ENCODE measurements at places on chromosomes 3 and 15. TPM values are rescaled to one million over a fixed set of nuclear protein-coding genes. Genes with fewer than 3 reads are reported as not detected.

DNA sequence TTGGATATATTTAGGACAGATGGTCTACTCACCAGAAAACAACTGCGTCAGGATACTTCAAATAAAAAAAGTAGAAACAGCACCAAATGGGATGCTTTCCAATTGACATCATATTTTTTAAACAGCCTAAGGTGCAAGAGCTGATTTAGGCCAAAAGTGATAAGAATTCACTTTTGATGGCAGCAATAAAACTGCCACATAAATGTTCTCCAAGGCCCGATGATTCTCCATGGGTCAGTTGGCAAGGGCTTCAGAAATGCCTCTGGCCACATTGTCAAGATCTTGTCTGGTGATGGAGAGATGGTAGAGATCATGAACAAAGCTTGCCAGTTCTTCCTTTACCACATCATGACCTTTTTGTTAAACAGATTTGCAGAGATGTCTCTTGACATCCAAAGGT, 38.9 kb downstream of the LDHAL6B start:
- DNase-seq: no peak

The SERINC4 gene
- total RNA-seq: 0.31 TPM

The PLA1A gene
- total RNA-seq: not detected

DNA sequence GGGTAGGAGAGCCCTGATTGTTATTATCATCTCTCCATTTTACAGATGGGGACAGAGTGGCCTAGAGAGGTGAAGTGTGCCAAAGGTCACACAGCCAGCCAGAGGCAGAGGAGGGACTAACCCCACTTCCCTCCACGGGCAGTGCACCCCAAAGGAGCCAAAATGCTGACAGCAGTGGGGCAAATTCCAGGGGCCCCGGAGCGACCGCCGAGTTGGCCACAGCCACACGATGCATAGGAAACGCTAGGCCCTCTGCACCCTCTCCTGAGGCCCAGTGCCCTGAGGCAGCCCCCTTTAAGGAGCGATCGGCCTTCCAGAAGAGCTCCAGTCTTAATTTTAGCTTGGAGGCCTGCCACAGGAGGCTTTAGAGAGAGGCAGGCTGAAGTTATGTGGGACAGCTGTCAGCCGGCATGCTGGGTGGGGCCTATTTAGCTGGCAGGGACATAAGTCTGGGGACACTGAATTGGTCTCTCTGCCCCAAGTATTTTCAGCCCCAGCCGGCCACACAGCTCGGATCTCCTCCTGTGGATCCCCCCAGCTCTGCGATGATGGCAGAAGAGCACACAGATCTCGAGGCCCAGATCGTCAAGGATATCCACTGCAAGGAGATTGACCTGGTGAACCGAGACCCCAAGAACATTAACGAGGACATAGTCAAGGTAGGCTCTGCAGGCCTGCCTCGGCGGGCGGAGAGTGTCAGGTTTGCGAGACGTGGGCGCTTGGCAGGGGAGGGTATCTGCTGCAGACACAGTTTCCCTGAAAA, at the start of gene CAV3:
Gene CAV3, plus strand, starts transcription at position 471 of the 763 bp plus-strand sequence. Its CDS starts 75 bp downstream, at position 546.
- no peak for DNase-seq

DNA sequence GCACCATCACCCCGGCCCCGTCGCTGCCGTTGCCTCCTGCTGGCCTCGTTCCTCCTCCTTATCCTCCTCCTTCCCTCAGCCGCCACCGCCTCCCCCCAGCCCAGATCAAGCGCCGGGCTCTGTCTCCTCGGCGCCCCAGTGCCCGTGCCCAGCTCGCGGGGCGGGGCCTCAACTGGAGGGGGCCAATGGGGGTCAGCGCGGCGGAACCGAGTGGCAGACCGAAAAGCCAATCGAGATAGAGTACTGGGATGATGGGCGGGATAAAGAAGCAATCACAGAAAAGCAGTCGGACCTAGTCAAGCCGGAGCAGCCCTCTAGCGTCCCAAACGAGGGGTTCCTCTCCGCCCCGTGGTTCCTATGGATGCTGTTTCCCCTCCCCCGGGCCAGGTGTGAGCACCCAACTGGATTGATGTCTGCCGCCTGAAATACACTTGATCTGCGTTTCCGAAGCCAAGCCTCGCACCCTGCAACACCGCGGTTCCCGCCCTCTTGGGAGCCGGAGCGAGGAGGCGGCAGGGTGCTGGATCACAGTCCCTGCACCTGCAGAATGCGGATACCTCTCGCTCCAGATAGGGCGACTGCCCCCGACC, at the start of gene FRMD5:
Gene FRMD5, minus strand, starts transcription at position 121 of the 590 bp plus-strand sequence.
- peak; percentile 94 for DNase-seq

DNA sequence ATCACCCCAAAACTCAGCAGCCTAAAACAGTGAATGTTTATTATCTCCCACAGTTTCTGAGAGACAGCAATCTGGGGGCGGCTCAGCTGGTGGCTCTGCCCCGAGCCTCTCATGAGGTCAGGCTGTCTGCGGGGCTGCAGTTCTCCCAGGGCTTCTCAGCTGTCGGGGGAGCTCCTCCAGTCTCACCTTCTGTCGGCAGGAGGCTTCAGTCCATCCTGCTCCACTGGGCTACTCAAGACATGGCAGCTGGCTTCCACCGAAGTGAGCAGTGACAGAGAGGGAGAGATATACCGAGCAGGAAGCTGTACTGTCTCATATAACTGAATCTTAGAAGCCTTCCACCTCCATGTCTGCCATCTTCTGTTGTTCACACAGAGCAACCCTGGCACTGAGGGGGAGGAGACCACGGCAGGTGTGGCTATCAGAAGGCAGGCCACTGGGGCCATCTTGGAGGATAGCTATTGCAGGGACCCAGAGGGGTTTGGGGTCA, 72.8 kb upstream of the ITGA11 start:
- no peak for DNase-seq

DNA sequence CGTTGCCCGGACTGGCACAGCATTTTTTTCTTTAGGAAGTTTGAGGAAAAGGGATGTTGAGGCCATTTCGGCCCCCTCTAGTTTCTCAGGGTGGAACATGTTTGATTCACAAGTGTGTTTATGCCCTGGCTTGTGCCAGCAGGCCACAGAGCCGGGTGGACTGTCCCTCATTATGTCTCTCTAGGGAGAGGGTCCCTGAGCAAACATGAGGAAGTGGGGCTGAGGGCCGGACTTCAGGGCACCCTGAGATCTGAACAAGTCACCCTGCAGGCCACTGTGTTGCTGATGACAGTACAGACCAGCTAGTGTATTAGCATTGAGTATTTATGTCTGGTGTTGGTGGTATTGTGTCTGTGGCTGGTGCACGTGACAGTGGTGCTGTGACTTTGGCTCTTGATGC, 34.9 kb downstream of the RNU5B-1 start:
- no peak for DNase-seq

- DNase-seq: no peak
These were observed 30.2 kb downstream of the LYSMD4 start for GRCh38 chr15:99702895-99703602.

DNA sequence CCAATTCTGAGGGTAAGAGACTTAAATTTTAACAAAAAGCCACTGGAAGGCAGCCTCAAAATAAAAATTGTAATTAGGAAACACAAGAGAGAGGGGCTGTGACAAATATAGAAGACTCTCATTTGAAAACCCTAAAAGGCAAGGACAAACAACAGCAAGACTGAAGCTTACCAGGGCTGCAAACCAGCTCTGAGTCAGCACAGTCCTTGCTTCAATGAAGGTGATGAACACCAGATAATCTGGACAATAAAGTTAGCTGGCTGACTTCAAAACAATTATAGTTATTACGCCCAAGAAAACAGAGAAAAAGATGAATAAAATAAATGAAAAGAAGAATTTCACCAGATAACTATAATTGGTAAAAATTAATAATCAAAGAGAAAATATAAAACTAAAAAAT, 149.3 kb upstream of the NSMCE3 start:
- no peak for DNase-seq

DNA sequence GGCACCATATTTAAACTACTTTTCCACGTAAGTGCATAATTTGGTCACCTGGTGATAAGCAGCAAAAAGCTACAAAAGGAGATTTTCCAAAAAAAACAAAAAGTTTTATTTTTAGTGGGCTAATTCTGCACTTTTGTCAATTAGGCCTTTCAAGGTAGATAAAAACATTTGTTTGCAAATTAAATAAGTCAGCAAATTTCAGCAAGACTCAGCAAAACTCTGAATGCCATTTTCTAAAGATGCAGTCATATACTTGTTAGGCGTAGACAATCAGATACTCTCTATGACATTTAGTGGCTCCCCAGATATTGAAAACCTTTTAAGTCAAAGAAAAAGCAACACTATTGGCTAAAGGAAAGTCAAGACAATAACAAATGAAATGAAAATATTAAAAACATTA, 400.2 kb upstream of the GOLIM4 start:
- DNase-seq: no peak

The PAQR9 gene
- not detected for total RNA-seq

The CFAP91 gene
- total RNA-seq: 0.25 TPM

The DUOXA2 gene
- total RNA-seq: not detected

- DNase-seq: no peak
These were observed 141.2 kb upstream of the LINGO1 start for GRCh38 chr15:77773903-77774302.

The ANKRD34C gene
- total RNA-seq: not detected

GRCh38 chr3:60979461-60980341, 271.6 kb downstream of the FHIT start:
- DNase-seq: no peak

GRCh38 chr3:196471551-196471950, 32.0 kb downstream of the RNF168 start:
- DNase-seq: no peak

DNA sequence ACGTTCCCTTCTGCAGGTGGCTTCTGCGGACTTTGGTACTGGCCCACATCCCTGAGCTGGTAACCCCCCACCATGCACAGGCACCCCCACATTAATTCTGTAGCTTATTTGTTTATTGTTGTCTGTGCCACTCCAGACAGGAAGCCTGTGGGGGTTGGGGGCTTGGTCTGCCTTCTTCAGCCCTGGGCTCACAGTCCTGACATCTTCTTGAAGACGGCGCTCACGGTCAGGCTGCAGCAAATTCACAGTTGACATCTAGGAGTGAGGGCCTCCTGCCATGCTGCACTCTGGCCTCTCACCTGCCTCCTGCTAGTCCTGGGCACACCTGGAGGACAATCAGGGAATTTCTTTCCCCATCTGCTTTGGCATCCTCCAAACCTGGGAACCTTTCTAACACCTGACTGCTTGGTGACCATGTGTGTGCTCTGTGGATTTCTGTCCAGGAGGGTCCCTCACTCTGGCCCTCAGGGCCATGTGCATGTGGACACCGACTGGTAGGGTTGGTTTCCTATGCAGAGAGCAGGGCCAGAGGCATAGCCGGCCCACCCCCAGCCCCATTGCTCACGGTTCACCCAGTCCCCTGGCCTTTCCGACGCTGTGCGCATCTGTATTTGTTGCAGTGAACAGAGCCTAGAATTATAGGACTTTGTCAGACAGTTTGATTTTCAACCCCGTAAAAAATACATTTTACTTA, 68.8 kb downstream of the APBA2 start:
- DNase-seq: no peak

The ARIH1 gene
- 185 TPM for total RNA-seq

- DNase-seq: no peak
These were observed 9.9 kb downstream of the RAMAC start for GRCh38 chr15:82995938-82996337.

DNA sequence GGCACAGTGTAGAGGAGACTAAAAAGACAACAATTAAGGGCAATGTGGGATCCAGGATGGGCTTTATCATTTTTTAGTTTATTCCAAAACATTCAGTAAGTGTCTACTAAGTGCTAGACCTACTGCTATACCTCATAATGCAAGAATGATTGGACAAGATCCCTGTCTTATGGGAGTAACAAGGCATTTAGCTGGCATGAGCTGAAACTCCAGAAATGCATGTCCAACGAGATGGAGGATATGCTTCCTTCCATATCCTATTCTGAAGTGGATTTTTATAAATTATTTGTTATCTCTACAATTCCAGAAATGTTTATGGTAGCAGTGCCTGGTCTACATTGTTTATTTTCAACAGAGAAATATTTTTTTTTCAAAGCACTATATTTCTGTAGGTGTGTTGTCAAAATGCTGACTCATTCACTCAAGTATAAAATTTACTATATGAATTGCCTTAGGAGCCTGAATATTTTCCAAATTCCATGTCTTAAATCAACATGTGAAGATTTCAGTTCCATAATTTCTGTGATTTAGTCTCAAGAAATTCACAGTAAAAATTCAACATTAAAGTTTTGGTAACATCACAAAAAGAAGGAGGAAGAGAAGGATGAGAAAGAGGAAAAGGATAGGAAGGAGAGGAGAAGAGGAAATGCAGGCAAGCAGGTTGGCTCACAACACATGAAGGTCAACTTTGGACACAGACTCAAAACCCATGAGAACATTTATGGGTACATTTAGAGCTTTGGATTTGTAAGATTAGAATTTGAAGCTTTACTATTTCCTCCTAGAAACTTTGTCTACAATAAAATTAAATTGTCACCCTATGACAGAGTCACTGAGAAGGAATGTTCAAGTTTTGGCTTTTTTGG, 88.6 kb downstream of the P3H2 start:
- no peak for DNase-seq

The AMT gene
- total RNA-seq: 3.1 TPM

DNA sequence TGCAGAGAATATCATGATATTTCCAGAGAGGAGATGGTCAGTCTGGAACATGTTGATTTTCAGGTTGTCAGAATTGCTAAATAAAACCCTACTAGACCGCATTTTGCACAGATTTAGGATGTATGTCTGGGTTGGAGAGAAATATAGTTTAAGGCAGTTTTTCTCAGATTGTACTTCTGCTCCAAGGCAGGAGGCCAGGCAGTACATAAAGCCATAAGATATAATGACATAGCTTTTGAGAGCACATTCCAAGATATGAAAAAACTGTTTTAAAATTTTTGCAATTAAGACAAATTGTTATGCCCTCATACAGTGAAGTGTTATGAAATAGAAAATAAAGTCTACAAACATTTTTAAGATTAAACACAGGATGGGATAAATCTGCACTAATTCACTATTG, 301.8 kb upstream of the CBLB start:
- no peak for DNase-seq

The ARNT2 gene
- not detected for total RNA-seq

DNA sequence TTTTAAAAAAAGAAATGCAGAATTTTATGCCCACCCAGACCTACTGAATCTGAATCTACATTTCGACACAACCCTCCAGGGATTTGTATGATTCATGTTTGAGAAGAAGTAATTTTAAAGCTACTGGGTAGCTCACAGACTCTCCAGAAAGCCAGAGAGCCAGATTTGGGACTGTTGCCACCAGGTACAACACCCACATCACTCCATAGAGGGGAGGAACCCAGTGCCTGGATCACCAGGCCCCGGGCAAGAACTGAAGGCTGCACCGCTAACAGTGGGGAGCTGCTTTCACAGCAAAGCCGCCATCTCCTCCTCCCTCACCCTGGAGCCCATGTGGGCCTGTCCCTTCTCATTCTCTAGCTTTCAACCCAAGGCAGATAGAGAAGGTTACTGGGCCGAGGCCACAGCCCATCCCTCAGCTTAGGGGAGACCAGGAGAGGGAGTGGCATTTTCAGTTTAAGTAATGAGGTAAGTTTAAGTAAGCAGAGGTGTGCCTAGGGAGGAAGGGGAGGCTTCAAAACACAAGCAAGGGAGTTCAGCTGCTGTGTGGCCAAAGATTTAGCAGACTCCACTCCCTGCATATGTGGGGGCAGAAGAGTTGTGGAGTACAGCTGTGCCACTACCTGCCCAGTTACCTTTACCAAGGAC, 109.8 kb downstream of the IL12A start:
- no peak for DNase-seq

Measured in activated naive CD4-positive, alpha-beta T cell treated with anti-CD3 and anti-CD28 coated beads, Interleukin-2, amount 50 U/mL, for 72 hours (primary cell).